ENCODE measurements at places on chromosomes 7 and 10. TPM values are rescaled to one million over a fixed set of nuclear protein-coding genes. Genes with fewer than 3 reads are reported as not detected.

Gene PPP1R9A
- 0.51 TPM for total RNA-seq

Gene CHAT
- total RNA-seq, result not detected

Gene AGR3
- not detected for total RNA-seq

Gene ABCA13
- total RNA-seq, result 3.4 TPM

Gene ODAD2
- total RNA-seq, result 0.52 TPM

Gene TMEM60
- total RNA-seq, result 38.2 TPM

Gene TMEM168
- 13.7 TPM for total RNA-seq

Gene MMRN2
- total RNA-seq, result 1.9 TPM

Gene FHIP2A
- total RNA-seq, result 19.3 TPM

Gene GTF2IRD1
- total RNA-seq, result 18.1 TPM

DNA sequence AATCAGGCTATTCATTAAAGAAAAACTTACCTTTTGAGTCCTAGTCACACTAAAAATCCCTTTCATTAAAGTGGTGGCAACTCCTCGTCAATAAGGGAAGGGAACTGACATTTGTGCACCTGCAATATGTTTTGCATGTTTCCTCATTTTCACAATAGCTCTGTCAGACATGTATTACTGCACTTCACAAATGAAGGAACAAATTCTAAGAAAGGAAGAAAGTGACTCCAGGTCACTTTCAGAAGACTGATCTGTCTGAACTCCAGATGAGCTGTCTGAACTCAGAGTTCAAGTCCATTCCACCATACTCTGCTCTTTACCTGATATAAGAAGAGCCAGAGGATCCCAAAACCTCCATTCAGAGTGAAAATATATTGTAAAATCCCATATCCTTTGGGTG is 50.3 kb upstream of the GSAP start:
- DNase-seq, result no peak

DNA sequence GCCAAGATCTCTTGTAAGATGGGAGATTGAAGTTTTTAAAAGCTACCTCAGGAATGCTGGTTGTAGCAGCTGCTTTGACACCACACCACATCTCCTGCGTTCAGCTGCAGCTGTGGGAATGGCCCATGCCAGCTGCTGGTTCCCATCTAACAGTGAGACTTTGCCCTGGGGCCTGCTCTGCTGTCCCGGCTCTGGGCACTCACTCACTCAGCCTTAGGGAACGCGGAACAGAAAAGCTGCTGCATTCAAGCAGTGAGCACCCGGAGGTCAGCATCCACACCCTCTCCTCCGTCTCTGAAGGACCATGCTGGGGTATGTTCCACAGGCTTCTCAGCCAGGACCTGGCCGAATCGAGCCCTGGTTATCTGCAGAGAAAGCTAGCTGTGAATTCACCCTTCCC is 197.1 kb upstream of the CXCL12 start:
- DNase-seq, result peak; percentile 93

- no peak for DNase-seq
Measured at GRCh38 chr10:12667052-12667451, 317.7 kb downstream of the CAMK1D start.

DNA sequence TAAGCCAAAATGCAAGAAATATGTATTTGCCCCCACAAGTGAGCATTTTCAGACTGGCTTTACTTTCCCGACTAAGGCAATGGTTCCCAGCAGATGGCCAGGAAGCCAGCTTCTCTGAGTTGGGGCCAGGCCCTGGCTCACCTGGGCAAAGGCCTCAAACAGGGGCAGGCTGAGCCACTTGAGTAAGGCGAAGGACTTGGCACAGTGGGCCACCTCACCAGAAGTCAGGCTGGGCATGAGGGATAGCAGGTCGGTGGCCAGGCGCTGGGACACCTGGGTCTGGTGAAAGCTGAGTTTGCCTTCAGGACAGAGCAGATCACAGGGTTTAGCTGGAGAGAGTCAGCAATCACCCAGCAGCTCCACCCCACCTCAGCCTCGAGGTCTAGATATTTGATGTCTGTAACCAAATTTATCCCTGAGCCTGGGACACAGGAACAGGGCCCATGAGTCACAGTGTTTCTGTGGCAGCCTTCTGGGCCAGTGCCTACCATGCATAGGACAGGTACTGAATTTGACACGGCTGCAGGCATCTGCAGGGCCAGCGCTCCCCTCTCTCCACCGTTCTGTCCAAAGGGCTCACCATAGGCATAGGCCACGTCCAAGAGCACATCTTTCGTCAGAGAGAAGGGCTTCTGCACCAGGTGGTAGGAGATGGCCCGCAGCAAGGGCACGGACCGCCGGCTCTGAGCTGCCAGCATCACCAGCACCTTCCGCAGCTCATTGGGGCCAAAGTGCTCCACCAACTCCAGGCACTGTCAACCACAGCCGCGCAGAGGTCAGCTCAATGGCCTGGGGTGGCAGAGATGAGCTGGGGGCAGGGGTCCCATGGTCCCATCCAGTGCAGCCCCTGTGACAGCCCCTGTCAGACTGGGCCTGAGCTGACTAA is 7.3 kb downstream of the TBRG4 start:
- no peak for DNase-seq

DNA sequence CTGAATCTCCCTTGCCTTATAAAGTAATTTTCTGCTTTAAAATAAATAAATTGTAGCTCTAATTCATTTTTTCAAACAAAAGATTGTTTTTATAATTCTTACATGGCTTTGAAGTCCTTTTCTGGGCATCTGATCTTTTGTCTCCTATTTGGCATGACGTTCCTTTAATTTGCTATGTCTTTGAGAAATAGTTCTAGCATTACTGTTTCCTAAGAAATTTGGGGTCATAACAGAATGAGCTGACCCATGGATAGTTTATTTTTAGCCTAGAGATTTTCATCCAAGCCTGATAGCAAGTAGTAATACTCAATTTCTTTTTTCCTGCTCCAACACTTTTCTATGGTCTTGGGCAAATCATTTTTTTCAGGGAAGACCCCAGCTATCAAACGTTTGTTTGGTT is 31.4 kb downstream of the CCDC71L start:
- DNase-seq, result no peak

GRCh38 chr10:88689366-88689765 is 16.7 kb upstream of the LIPK start:
- no peak for DNase-seq

DNA sequence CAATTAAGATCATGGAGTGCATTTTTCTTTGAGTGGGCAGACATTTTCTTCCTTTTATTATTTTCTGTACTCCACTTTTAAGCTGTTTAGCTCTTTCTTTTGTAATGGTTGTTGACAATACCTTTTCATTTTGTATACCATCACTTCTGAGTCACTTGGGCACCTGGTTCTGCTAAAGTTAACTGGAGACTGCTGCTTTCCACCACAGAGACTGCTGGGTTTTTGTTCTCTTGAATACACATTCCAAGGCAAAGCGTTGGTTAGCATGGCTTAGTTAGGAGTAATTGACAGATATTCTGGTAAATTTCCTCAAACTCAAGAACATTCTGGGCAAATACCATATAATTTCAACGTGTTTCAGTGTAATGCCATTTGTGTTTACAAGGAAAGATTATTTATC is 541.9 kb upstream of the CELF2 start:
- no peak for DNase-seq

- DNase-seq, result no peak
Measured at GRCh38 chr7:37248396-37248861, 200.2 kb downstream of the ELMO1 start.

GRCh38 chr10:128630787-128631252 is 504.6 kb upstream of the MKI67 start:
- DNase-seq, result no peak

DNA sequence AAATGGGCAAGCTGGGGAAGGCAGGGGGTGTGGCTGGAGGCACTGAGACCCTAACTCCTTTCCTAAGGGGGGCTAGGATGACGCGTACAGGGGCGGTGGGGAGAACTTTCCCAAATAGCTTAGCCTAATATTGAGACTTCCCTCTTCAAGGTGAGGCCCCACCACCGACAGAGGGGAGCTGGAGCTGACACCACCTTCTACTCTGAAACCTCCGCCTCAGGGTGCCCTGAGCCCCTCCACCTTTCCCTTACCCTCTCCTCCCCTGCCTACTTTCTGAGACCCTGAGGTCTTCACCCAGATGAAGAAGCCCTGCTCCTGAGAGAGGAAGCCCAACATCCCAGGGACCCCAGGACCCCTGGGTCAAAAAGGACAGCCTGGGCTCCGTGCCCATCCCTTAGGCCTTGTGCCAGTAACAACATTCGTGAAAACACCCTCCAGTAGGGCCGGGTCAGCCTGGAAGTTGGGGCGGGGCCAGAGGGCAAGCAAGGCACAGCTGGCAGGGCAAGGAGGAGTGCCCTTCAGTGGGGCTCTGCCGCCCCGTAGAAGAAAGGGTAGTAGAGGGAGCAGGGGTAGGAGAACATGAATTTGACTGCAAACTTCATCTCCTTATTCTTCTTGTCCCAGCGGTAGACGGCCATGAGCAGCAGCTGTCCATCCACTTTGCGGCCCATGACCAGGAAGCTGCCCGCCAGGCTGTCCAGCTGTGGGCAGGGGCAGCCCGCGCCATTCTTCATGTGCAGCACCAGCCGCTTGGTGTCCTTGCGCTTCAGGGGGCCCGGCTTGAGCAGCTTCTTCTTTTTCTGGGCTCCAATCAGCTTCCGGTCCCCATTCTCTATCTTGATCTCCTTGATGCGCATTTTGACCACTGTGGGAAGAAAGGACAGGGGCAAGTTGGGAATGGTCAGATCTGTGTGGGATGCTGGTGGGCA is 4.5 kb downstream of the SFRP5 start:
- no peak for DNase-seq

GRCh38 chr7:93442478-93443224 is 131.9 kb downstream of the CALCR start:
- peak; percentile 51 for DNase-seq

- DNase-seq, result no peak
Measured at GRCh38 chr10:20110125-20111100, 294.2 kb downstream of the PLXDC2 start.

DNA sequence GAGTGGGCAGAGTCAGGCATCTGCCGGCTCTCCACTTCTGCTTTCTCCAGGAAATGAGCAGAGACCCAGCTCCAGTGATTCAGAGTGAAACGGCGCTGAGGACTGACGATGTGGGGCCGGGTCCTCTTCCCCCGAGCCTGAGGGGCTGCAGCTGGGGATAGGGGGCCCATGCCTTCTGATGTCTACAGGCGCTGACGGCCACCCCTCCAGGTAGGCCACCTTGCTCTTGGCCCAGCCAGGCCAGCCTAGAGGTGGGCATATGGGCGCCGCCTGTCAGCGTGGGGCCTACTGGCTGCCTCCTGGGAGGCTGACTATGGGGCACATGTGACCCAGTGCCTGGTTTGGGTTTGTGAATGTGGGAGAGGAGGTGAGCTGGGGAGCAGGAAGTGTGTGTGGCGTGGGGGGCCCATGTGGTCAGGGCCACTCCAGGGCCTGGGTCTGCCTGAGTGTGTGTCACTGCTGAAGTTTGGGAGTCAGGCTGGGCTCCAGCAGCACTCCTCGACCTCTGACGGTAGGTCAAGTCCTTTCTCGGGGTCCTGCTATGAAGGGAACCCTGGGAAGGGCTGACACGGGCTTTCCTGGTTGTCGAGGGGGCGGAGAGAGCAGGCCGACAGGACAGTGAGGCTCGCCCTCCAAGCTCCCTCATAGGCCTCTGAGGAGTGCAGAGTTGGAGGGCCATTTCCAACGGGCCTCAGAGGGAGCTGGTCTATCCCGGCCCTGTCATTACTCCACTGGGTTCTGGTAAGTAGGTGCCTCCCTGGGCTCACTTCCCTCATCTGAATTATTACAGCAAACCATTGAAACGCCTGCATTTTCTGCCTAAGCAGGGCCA is at the start of gene WDFY4:
WDFY4 (plus strand) TSS at position 82 of the 832 bp plus-strand sequence. CDS start 24,860 bp downstream, outside the sequence.
- DNase-seq, result no peak

DNA sequence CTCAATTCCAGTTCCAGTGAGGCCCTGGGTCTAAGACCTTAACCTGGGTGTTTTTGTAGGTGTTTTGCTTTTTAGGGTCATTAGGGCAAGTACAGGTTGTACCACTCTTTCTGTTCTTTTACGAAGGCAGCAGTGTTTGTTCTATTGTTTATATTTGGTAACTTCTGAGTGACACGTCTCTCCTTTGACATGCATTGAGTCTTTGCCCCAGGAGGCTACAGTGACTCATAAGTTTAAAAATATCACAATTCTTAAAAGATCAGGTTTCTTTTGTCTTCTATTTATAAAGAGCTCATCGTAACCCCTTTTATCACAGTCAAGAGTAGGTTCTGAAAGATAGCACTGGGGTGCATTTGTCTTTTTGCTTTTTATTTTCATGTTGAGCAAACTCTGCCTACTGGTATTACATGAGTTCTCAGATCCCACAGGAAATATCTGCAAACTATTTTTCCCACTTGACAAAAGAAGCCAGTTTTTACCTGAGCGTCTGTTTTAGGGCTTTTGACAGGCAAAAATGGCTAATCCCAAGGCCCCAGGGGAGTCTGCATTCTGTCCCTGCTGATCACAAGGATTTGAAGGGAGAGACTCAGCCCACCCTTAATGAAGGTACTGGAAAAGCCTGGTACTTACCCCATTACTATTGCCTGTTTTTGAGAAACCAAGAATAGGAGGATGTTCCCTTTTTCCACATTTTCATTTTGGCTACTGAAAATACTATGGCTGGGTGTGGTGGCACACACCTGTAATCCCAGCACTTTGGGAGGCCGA is 7.9 kb downstream of the NUDT13 start:
- DNase-seq, result peak; percentile 82

DNA sequence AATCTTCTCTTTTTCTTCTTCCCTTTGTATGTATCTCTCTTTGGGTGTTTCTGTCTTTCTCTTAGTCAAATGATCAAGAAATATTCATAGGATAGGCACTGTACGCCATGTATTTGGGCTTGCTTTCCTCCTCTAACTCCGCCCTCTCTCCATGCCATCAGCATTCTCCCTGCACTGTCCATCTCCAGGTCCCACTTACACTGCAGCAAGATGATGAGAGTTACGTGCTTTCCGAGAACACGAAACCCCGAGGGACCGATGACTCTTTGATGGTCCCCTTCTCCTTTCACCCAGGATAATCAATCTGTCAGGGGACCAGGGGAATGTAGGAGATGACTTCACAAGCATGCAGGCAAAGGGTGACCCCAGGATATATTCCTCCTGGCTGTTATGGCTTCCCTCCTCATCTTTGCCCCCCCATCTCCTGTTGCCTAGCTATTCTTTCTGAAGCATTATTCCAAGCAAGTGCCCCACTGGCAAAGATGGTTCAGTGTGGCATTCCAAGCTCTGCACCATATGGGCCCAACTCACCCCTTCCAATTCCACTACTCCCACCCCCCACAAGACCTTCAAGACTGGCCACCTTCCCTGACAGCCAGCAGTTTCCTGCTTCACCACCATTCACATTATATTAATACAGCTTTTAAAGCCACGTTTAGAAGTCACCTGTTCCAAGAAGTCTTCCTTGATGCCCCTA is 40.0 kb downstream of the HIF1AN start:
- no peak for DNase-seq

DNA sequence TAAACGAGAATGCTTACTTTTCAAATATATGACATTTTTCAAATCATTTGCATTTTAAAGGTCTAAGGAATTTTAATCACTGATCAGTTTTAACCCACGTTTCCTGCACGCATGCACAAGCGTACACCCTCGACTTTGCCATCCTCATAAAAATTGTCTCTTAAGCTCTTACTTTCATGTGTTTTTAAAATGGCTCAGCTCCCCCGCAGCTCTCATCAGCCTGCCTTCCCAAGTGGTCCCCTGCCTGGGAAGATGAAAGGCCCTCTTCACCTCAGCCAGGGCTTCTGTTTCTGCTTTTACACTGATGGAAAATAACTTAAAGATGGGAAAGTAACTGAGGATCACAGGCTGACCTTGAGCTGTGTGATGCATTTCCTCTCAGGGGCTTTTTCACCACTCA is 131.6 kb upstream of the LSM8 start:
- DNase-seq, result no peak

GRCh38 chr7:28919510-28919909 is 38.6 kb downstream of the TRIL start:
- DNase-seq, result no peak

GRCh38 chr10:19493917-19494316 is 322.3 kb upstream of the PLXDC2 start:
- DNase-seq, result no peak
